Smooth muscle cell of the pulmonary artery (primary cell): ENCODE measurements at places on chromosomes 4 and X. TPM values are rescaled to one million over a fixed set of nuclear protein-coding genes. Genes with fewer than 3 reads are reported as not detected.

MAGEC3 gene
- total RNA-seq, result not detected in 2 replicates

SOWAHD gene
- total RNA-seq, result 0.10 and 0.13 TPM in 2 replicates

HS6ST2 gene
- total RNA-seq, result 0.07 TPM in 1 of 2 replicates, not detected in the other

APLN gene
- total RNA-seq, result 10.8 and 15.6 TPM in 2 replicates

PABPC5 gene
- total RNA-seq, result 0.86 and 3.3 TPM in 2 replicates
